ENCODE measurements at places on chromosomes 11 and 22.
A peak's percentile ranks its signal among the peaks of the same experiment; 100 is the strongest.

- peak; percentile 72 for DNase-seq
These were observed 14.3 kb downstream of the PACSIN2 start for GRCh38 chr22:43000441-43001175.

DNA sequence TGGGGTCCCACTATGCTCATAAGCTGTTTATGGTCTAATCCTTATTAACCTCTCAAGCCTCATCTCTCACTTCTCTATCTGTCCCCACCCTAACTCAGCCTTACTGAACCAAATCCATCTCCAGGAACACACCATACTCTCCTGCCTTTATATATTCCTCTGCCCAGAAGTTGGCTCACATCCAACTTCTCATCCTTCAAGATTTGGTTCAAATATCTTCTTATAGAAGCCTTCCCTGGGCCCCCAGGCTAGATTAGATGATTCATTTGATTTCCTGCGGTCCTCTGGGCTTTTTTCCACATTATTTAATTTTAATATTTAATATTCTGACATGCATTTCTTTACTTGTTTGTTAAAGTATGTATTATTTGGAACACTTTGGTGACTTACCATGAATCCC lies 23.2 kb downstream of the MEI1 start:
- DNase-seq: no peak

GRCh38 chr11:63667995-63668795 lies 3.0 kb downstream of the ATL3 start:
- DNase-seq: peak; percentile 9

DNA sequence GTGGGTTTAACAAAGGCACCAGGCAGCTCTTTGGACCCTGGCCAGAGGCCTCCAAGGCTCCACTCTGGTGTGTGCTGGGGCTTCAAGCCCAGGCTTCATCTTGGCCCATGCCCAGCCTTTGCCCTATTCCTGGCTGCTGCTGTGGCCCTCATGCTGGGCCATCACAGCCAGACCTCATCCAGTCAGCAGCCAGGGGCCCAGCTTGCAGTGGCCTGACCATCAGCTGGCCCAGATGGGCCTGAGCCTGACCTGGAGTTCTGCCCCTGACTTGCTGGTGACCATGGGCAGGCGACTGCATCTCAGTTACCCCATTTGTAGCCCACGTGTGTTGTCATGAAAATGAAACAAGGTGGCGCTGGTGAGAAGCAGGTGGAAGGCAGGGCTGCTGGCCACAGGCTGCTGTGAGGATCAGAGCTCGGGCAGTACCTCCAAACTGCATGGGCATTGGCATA lies 76.1 kb downstream of the MED15 start:
- DNase-seq: no peak

- no peak for DNase-seq
These were observed 366.7 kb downstream of the BUD13 start for GRCh38 chr11:116406042-116406441.

DNA sequence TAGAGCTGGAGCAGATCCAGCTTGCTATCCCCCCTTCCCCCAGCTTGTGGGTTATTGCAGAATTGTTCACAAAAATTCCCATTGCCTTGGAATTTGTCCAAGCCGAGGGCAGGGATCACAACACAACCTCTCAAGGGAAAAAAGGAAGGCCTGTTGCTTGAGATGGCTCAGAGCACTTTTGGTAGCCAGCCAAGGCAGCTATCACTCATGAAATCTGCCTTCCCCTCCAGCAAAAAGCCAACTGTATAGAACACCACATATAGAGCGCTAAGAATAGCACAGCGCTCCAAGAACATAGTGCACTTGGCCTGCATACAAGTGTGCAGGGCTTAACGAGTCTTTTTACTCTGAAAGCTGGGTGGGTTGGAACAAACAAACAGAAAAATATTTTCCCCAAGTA lies 46.2 kb downstream of the FAM83F start:
- no peak for DNase-seq

DNA sequence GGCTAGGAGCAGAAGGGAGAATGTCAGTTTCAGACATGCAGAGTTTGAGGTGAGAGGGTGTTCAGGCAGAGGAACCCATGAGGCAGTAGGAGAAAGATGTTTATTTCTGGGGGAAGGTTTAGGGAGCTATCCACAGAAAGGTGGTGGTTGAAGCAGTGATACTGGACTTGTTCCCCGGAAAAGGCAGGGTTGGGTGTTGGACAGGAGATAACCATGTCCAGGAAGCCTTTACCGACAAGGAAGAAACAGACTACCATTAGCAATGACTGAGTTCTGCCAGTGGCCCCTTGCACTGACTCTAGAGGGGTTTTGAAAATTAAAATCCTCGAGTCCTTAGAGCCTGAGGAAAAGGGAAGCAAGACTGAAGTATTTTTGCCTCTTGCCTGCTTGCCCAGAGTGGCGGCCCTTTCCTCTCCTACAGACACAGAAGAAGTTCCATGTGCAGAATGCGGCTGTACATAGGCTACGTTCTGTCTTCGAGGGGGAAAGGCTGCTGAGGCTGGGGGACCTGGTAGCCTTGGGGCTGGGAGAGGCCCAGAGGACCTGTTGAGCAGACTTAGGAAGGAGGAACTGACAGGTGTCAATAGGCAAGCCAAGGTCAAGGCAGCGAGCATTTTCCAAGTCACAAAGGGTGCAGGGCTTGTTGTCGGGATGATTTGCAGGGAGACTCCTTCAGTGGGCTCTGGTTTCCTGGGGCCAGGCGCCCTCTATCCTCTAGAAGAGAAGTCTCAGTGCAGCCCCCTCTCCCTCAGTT lies 146.7 kb downstream of the LDLRAD3 start:
- DNase-seq: no peak

- no peak for DNase-seq
These were observed 35.9 kb upstream of the MYEOV start for GRCh38 chr11:69257838-69258658.

GRCh38 chr11:69546735-69547370 lies 65.4 kb downstream of the LINC01488 start:
- DNase-seq: peak; percentile 79

- no peak for DNase-seq
These were observed 1.1 kb upstream of the SAMM50 start for GRCh38 chr22:43953988-43954785.

DNA sequence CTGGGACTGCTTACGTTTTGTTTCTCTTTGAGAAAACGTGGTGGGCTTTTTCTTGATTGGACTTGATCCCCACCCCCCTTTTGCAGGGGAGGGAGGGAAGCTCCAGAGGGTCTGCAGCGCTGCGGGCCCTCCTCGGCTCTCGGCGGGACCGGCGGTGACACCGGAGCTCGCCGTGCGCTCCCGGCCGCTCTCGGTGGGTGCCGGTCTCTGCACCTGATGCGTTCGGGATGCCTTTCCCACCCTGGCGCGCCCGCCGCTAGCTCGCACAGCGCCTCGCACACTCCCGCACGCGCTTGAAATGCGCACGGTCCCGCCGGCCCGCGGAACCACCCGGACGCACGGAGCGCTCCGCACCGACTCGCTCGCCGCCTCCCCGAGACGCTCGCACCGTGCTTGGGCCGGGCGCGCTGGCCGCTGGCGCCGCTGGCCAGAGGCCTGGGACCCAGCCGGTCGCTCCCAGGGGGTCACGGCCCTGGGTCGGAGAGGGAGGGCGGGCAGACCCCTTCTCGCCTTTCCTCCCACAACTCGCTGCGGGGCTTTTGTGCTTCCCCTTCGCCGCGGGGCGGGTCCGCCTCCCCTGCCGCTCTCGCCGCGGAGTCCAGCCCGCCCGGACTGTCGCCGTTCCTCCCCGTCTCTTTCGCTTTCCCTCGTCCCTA lies 1.0 kb downstream of the ZBTB16 start:
- DNase-seq: peak; percentile 34

DNA sequence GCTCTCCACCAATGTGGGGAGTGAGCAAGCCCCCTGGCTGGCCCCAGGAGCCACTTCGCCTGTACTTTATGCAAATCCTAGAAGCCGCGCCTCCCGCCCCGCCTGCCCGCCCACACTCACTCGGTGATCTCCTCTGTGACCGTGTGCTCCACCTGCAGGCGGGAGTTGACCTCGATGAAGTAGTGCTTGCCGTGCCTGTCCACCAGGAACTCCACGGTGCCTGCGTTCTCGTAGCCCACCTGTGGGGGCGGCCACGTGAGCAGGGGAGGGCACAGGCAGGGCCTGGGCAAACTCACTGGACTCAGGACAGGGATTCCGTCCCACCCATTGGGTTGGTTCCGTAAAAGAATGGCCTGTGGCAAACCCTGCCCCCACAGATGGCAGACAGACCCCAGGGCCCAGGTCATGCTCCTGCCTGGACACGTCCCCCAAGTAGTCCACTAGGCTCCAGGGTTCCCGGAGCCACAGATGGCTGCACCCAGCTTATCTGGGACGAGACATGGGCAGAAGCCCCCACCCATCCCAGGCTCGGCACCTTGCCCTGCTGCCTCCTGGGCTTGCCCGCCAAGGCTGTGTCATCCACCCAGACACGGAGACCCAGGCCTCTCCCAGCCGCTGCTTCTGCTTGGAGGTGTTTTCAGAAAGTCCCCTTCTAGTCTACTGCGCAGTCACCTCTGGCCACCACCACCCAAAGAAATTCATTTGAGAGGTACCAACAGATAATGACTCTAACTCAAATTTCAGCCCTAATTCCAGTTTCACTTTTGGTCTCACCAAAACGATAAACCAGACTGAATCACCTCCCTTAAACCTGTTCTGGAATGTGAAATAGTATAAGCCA lies 12.1 kb downstream of the LRFN4 start:
- peak; percentile 91 for DNase-seq

GRCh38 chr22:36921309-36922104 lies 8.1 kb downstream of the CSF2RB start:
- no peak for DNase-seq

GRCh38 chr11:134120143-134120850 lies 51.4 kb downstream of the JAM3 start:
- no peak for DNase-seq

DNA sequence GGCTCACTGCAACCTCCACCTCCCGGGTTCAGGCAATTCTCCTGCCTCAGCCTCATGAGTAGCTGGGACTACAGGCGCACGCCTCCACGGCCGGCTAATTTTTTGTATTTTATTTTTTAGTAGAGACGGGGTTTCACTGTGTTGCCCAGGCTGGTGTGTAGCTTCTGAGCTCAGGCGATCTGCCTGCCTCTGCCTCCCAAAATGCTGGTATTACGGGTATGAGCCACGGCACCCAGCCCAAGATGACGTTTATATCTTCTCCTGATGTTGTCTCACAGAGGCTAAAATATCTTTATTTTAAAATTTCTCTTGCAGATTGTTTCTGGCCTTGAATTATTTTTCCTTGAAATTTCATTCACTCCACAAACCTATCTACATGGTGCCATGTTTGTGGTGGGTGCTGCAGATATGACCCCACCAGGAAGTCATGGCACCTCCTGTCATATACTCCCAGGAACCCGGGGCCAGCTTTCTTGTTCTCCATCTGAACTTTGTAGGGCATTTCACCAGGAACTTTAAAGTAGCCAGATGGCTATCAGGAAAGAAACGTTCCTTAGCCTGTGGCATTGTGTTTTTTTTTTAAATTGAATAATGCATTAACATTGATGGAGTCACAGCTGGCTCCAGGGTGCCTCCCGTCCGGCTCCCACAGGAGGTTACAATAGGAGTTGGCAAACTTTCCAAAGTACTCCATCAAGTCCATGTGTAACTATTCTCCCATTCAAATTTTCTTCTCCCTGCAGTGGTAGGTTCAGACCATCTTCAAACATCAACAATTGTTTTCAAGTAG lies 42.0 kb upstream of the LIPT2 start:
- DNase-seq: no peak

- no peak for DNase-seq
These were observed 52.9 kb downstream of the SGSM3 start for GRCh38 chr22:40423310-40423688.

DNA sequence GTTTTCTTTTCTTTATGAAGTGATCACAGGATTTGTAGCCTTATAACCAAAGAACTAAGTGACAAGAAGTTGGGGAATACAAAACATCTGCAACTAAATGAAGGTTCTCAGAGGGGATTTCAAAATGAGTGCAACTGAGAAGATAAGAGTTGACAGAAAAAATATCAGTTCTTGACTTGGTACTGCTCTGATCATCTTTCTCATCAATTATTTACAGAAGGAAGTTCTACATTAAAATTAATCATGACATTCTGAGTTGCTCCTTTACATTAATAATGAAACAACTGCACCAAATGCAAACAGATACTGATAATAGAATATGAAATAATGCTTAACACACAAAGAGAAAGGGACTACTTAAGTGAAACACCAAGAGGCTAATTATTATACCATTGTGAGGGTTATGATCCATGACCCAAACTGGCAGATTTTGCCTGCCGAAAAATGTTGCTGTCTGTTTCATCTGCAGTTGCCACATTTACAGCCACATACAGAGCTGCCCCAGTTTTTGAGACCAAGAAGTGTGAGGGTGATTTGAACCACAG lies 561.9 kb upstream of the ANO5 start:
- no peak for DNase-seq

DNA sequence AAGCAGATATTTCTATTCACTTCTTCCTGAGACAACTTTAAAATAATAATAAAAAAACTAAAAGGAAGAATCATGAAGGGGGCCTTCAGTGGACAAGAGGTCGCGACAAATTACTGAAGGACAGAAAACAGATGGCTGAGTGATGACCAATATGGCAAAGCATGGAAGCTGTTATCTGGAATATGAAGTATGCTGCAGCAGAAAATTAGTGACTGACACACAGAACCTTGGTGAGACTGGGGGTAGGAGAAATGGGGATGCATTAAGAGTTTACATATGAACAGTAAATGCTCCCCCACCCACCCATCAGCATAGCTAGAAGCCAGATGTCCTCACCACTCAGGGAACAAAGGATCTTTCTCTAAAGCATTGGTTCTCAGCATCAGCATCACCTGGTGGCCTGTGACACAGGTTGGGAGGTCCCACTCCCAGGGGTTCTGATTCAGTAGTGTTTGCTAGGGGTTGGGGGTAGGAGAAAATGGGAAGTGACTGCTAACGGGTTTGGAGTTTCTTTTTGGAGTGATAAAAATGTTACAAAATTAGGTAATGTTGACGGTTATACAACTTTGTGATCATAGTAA lies 59.7 kb downstream of the NARS2 start:
- no peak for DNase-seq

- DNase-seq: peak; percentile 27
These were observed 556.1 kb downstream of the SOX6 start for GRCh38 chr11:15800111-15800800.

DNA sequence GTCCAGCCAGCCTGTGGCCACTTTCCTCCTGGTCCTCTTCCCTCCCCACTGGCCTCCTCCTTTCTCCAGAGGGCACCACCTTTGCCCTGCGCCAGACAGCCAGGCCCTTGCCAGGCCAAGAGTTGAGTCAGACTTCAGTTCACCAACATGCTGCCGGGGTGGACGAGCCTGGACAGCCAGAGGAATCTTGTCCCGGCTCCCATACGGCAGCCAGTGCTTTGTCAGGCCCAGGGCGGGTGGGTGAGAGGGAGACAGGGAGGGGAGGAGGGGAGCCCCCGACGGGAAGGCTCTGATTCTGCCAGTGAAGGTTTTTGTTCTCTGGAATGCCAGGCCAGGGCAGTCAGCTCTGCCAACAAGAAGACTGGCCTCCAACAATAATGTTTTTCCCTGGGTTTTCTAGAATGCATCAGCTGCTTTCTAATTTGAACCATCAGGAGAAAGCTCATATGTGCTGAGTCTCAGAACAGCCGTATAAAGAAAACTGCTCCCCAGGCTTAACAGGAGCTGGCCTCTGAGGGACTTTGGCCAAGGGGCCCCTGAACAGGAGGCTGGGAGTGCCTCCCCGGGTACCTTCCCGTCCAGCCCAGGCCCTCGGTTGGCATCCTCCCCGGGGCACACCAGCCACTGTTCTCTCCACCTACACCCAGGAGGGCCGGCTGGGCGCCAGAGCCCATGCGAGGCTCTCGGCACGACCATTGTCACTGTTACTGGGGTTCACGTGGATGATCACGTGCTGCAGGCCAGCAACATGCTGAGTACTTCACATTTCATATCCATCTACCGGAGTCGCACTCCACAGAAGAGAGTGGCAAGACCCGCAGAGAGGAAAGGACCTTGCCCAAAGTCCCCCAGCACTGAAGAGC lies 28.6 kb downstream of the LIF start:
- no peak for DNase-seq
